ENCODE measurements at places on chromosomes 6 and 20. TPM values are rescaled to one million over a fixed set of nuclear protein-coding genes. Genes with fewer than 3 reads are reported as not detected.
A peak's percentile ranks its signal among the peaks of the same experiment; 100 is the strongest.

DNA sequence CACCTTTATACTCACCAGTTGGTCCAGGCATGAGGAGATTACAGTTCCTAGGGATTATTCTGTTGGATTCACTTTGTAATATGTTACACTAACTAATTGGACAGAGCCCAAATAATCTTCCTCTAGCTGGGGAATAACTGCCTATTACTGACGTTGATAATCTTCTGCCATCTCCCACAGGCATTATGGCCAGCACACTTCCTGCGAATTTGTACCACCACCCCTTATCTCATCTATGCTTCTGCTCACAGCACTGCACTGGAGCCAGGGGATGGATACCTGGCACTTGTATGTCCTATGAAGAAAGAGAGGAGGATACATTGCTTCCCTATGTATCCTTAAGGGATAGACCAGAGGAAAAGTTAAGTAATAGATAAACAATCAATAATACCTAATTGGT, 494.8 kb upstream of the MAN1A1 start:
- DNase-seq = no peak

- DNase-seq = no peak
These were observed at the start of gene PKIG for GRCh38 chr20:44582311-44583025. PKIG (plus strand) TSS chr20:44582579; CDS start chr20:44614557, 31,978 bp downstream.

- DNase-seq = no peak
These were observed 662.2 kb upstream of the HS3ST5 start for GRCh38 chr6:115004982-115005381.

GRCh38 chr6:13712599-13712898, 914 bp upstream of the RANBP9 start:
- DNase-seq = no peak

DNA sequence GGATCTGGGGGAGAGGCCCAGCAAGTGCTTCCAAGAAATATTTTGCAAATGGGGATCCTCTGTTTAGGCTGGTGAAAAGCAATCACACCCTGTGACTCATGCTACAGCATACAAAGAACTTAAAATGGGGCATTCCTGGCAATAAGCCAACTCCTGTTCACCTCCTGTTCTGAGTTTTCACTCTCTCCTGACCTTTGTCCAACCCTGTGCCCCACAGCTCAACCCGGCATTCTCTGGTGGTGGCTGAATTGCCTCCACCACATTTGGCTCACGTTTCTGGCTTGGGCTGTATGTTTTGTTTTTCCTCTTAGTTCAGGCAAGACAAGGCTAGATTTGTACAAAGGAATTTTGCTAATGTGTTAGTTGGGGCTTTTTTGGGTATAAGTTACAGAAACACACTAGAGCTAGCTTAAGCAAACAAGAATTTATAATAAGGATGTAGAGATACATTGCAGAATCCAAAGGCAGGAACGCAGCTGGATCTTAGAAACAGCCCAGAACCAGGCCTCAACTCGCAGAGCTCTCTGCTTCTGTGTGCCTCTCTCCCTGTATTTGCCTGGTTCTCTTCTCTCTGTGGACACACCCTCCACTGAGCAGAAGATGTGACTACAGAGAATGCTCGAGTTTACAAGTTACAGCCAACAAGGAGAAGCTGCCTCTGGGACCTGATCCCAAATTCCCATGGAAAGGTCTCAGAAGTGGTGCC, 9.4 kb downstream of the ABCC10 start:
- DNase-seq = peak; percentile 69

DNA sequence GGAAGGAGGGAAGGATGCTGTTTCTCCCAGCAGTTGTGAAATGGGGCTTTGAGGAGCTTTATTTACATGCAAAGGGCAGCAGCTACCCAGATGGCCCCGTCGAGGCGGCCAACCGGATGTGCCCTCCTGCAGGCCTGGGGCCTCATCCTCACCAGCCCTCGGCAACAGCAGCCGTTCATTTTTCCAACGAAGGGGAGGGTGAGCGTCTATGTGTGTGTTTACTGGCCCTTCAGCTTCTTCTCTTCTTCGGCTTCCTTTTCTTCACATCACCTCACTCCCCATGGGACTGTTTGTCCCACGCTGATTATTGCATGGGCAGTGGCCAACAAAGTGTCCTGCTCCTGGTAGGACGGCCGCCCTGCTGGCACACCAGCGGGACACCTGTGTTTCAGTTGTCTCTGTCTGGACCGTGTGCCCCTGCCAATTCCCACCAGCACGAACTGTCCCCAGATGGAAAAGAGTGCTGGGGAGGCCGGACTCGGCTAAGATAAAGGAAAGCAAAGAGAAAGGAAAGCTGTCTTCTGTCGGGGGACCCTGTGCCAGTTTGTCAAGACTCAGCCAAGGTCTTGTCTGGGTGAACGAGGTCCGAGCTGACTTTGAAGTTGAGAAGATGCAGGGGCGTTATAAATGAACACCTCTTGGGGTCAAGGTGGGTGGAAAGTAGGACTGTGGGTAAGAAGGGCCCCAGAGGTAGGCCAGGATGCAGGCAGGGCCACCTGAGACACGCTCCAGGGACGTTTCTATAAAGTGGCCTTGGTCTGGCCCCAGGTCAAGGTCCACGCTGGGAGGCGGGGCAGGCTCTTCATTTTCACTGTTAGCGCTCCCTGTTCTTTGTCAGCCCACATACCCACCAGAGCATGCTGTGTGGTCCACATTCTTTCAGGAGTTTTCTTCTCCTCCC, 57.0 kb downstream of the FAM50B start:
- DNase-seq = peak; percentile 70

DNA sequence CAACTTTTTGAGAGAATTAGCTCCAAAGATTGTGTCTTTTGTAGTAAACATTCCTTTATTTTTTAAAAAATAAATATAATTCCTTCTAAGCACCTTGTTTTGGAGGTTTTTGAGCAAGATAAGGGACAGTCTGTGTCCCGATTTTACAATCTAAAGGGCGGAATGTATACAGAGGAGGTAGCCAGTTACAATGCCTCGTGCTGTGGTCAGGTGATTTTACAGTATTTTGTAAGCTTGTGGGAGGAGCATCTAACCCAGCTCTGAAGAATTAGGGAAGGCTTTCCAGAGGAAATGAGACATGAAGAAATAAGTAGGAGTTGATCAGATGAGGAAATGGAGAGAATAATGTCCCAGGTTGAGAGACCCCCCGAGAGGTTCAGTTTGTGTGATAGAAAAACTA, 1.3 kb downstream of the HINT3 start:
- no peak for DNase-seq

DNA sequence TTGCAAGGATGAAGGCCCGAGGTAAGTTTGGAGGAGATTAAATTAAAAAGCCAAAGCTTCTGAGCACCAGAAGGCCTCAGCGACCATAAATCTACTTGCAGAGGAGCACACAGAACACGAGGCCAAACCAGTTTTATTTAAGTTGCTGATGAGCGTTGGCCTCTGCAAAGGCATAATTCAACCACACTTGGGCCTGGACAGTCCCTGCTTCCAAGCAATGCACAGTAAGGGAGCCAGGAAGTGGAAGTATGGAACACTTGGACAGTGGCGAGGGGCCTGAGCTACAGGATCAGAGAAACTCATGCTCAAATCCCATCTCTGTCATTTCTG, 92.8 kb downstream of the PTPRT start:
- DNase-seq = no peak

DNA sequence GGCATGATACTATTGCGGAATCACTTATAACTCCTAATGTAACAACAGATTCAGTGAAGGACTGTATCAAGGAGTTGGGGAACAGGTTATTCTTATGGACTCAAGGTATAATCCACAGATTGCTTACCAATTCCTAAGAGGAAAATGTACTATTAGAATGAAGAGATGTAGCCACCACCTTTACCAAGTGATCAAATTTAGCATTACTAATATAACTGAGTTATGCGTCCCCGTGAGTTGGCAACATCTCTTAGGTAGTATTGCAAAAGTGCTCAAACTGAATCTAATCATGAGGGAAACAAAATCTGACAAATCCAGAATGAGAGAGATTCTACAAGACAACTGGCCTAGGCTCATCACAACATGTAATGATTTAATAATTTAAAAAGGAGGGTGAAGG, 777 bp upstream of the SNRNP48 start:
- DNase-seq = no peak

DNA sequence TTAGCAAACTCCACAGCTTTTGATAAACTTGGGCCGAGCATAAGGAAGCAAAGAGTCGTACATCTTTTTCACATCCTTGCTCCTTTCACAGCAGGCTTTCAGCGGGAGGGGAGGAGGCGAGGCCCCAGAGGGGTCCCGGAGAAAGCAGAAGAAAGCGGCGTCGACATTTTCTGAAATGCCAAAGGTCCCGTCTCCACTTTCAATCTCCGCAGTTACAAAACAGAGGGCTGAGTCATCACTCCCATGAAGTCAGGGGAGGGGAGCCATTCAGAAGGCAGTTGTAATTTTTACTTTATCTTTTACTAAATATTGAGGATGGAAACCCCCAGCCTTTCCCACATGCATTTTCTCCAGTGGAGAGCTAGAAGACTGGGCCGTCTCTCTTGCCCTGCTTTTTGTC, 174.2 kb upstream of the THBS2 start:
- no peak for DNase-seq

DNA sequence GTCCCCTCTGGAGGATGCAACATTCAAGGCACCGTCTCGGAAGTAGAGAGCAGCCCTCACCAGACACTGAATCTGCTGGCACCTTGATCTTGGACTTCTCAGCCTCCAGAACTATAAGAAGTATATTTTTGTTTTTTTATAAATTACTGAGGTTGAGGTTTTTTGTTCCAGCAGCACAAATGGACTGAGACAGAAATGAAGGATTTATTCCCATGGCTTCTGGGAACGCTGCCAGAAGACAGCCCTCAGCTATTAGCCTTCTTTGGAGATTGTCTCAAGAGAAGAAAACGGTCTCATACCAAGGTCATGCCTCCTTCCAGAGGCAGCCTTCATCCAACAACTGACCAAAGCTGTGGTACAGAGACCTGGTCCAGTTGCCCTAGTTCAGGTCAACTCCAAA, 85.4 kb downstream of the CHMP4B start:
- no peak for DNase-seq

DNA sequence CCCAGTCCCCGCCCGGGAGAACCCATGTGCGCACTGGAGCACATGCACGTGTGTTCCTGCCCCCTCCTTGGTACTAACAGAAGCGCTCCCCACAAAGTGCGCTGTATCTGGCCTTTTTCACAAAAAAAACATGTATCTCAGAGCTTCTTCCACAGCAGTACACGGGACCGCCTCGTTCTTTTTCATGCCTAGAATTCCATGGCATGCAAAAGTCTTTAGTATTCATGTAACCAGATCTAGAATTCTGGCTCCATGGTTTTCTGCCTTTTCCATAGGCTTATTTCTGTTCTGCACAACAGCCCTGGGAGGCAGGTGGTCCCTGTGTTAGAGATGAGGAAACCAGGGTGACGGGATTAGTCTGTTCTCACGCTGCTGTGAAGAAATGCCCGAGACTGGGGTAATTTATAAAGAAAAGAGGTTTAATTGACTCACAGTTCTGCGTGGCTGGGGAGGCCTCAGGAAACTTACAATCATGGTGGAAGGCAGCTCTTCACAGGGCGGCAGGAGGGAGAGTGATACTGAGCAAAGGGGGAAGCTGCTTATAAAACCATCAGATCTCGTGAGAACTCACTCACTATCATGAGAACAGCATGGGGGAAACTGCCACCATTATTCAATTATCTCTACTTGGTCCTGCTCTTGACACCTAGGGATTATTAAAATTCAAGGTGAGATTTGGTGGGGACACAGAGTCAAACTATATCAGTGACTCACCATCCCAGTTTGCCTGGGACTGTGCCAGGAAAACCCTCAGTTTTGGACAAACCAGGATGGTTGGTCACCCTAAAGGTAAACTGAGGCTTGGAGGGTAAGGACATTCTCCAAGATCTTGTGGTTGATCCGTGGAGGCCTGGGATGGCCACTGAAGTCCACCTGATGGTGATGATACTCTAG, 41.0 kb downstream of the C20orf203 start:
- DNase-seq = no peak

GRCh38 chr6:1470040-1470439, 80.7 kb downstream of the FOXF2 start:
- DNase-seq = no peak

DNA sequence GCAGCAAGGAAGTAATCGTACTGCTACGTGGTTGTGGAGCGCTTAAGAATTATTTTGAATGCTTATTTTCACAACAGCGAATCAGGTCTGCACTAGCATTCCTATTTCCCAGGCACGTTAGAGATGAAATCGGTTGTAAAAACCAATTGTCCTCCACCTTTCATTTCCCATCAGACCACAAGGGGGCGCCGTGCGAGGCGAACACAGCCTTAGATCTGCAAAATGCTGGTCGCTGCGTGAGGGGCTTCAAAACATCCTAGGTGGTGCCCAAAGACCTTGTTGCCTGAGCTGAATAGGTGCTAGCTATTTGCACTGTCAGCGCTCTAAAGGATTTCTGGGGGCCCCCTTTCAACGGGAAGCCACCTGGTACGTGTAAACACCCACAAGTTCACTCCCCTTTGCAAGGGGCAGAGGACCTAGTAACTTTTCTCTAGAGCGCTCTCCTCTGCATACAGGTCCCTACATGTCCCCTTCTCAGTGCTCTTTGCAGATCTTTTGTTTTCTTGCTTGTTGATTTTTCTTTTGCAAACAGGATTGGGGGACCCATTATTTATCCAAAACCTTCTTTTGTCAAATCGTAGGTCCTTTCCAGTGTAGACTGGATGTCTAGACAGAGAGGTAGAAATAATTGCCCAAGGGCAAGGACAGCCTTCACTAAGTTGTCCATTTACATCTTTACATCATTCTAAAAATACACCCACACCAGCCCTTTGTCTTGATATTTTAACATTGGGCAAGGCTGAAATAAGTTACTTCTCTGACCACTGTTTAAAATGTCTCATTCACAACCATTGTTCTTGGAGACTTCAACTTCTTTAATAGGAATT, 59.8 kb downstream of the NEDD9 start:
- peak; percentile 68 for DNase-seq

- DNase-seq = no peak
These were observed 644.1 kb downstream of the C6orf118 start for GRCh38 chr6:164665328-164665727.

DNA sequence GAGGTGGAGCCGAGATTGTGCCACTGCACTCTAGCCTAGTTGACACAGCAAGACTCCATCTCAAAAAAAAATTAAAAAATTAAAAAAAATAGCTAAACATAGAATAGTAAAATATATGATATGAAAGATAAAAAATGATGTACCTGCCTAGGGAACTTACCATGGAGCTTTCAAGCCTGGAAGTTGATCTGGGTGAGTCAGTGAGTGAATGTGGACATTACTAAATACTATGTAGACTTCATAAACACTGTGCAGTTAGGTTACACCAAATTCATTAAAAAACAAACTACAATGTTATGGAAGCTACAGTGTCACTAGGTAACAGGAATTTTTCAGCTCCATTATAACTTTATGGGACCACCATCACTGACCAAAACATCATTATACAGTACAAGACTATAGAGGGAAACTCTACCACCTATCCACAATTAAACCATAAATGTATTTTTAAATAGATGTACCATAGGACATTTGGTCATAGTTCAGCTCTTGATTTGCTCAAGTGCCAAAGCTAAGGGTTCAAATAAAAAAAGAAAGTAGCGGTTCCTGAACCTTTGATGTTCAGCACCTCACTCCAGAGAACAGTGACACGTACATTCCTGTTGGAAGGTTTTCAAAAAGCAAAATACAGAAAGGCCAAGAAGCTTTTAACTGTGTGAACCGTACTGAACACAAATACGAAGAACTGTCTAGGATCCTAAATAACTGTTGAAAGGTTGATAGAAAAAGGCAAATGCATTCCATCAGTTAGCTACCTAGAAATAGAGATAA, 52.4 kb upstream of the SPDEF start:
- DNase-seq = no peak

The IL17F gene
- total RNA-seq = not detected

The CYP24A1 gene
- total RNA-seq = not detected

The ARMC2 gene
- total RNA-seq = 1.1 TPM

The PDE7B gene
- total RNA-seq = 3.4 TPM

The RBPJL gene
- 0.23 TPM for total RNA-seq

The OOEP gene
- total RNA-seq = 0.18 TPM

The CALHM4 gene
- total RNA-seq = not detected

The C2 gene
- total RNA-seq = 451 TPM

All from left lobe of liver (tissue), 2 donors.